ENCODE measurements at places on chromosomes 4 and X.

GRCh38 chr4:129917651-129918050 lies 821.7 kb downstream of the C4orf33 start:
- no peak for DNase-seq
- H3K4me3 ChIP-seq: no peak overlapping the region
- no peaks in the 10 kb centered on the region for H3K36me3 ChIP-seq

DNA sequence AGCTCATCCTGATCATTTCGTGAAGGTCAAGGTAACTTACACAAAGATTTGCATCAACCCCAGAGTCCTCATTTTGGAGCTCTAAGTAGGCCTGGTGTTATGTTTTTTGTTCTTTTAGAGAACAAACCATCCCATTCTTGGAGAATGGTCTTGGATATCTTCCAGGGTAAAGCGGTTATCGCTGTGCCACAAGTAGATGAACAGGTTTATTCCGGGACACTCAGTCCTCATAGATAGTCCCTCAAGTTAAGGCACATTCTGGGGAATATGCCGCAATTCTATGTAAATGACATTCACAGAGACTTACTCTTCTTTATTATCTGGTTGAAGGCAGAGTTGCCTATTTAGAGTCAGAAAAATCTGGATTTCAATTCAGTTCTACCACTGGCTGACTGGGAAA lies 95.0 kb upstream of the FTHL17 start:
- no peaks in the 10 kb centered on the region for H3K36me3 ChIP-seq
- no peak overlapping the region for H3K4me3 ChIP-seq
- H3K4me1 ChIP-seq: no peaks in the 10 kb centered on the region
- peak; percentile 25 for DNase-seq

DNA sequence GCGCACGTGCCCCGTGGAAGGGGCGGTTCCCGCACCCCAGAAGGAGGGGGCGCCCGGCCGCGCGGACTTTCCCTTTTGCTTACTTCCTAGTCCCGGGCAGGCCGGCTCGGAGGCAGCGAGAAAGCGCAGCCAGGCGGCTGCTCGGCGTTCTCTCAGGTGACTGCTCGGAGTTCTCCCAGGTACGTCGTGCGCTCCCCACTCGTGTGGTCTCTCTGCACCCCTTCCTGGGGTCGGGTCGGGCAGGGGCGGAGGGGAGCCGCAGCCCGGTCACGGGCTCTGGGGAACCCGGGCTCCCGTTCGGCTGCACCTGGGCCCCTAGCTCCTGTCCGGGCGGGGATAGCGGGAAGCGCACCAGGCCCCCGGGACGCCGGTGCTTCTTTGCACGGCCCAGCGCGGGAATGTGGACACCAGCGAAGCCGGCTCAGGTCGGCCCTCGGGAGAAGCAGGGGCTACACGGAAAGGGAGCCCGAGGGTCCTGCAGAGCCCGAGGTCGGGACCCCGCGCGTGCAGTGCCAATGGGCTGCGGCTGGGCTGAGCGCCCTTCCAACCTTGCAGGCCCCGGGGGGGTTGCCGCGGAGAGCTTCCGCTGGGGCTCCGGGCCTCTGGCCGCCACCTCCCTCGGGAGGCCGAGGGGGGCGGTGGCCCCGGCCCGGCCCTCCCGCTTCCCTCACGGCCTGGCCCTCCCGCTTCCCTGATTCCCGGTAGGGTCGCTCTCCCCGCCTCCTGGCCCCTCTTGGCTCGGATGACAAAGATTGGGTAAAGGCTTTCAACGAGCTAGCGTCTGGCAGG lies at the start of gene TLR2:
Gene TLR2, plus strand, starts transcription at position 99 of the 789 bp plus-strand sequence. CDS start 18,628 bp downstream, outside the sequence.
- H3K4me3 ChIP-seq: peak within 1 kb of the TSS; percentile 61
- H3K36me3 ChIP-seq: no peaks in the 10 kb centered on the region
- H3K4me1 ChIP-seq: peaks cover 11% of the 10 kb centered on the region
- H3K27me3 ChIP-seq: peaks cover 21% of the 10 kb centered on the region
- DNase-seq: no peak

GRCh38 chr4:10715696-10716095 lies 31.1 kb upstream of the CLNK start:
- H3K4me3 ChIP-seq: no peak overlapping the region
- H3K36me3 ChIP-seq: no peaks in the 10 kb centered on the region
- DNase-seq: no peak
- no peaks in the 10 kb centered on the region for H3K4me1 ChIP-seq
- no peak overlapping the region for H3K27ac ChIP-seq

DNA sequence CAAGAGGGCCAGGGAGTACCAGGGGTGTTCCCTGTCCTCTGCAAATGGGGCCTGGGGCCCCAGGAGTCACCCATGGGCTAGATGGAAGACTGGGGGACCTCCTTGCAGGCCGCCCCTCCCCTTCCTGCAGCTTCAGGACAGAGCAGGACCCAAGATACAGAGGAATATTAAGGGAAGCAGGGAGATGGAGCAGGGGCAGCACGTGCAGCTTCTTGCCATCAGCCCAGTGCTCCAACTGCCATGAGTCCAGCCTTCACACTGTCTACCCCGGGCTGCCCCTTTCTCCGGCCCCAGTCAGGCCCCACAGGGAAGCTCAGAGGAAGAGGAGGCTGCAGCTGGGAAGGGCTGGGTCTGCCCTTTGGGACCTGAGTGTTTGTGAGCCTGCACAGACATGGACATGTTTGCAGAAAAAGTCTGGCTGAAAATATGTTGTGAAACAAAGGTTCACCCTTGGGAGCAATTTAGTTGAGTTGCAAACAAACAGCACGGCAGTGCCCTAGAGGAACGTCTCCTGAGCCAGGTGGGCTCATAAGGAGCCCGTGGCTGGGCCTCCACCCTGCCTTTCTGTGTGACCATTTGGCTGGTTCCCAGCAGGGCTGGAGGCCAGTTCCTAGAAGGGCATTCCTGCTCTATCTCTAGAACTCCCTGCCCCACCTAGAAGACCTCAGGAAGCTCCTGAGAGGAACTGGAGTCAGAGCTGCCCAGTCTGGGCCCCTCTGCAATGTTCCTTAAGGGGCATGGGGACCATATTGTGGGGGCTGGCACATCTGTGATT lies 8.9 kb downstream of the FATE1 start:
- no peaks in the 10 kb centered on the region for H3K36me3 ChIP-seq
- no peaks in the 10 kb centered on the region for H3K27me3 ChIP-seq
- H3K27ac ChIP-seq: no peak overlapping the region
- no peak overlapping the region for H3K4me3 ChIP-seq
- DNase-seq: no peak
- peaks cover 3% of the 10 kb centered on the region for H3K4me1 ChIP-seq

GRCh38 chr4:145812919-145813318 lies 125.7 kb downstream of the ZNF827 start:
- no peak overlapping the region for H3K4me3 ChIP-seq
- H3K36me3 ChIP-seq: peaks cover 9% of the 10 kb centered on the region
- H3K27me3 ChIP-seq: no peaks in the 10 kb centered on the region
- no peak overlapping the region for H3K27ac ChIP-seq
- peaks cover 5% of the 10 kb centered on the region for H3K4me1 ChIP-seq
- peak; percentile 82 for DNase-seq

GRCh38 chrX:16727637-16728036 lies 8.2 kb downstream of the SYAP1 start:
- H3K27ac ChIP-seq: no peak overlapping the region
- H3K36me3 ChIP-seq: peaks cover 2% of the 10 kb centered on the region
- no peak overlapping the region for H3K4me3 ChIP-seq
- H3K27me3 ChIP-seq: no peaks in the 10 kb centered on the region
